Esophagus muscularis mucosa (tissue), 4 donors: ENCODE measurements at places on chromosomes 6 and 20. TPM values are rescaled to one million over a fixed set of nuclear protein-coding genes. Genes with fewer than 3 reads are reported as not detected.

The GSTA1 gene
- total RNA-seq = not detected

The EFCAB8 gene
- not detected for total RNA-seq

- DNase-seq = no peak
These were observed 16.7 kb downstream of the MAVS start for GRCh38 chr20:3863317-3863716.

DNA sequence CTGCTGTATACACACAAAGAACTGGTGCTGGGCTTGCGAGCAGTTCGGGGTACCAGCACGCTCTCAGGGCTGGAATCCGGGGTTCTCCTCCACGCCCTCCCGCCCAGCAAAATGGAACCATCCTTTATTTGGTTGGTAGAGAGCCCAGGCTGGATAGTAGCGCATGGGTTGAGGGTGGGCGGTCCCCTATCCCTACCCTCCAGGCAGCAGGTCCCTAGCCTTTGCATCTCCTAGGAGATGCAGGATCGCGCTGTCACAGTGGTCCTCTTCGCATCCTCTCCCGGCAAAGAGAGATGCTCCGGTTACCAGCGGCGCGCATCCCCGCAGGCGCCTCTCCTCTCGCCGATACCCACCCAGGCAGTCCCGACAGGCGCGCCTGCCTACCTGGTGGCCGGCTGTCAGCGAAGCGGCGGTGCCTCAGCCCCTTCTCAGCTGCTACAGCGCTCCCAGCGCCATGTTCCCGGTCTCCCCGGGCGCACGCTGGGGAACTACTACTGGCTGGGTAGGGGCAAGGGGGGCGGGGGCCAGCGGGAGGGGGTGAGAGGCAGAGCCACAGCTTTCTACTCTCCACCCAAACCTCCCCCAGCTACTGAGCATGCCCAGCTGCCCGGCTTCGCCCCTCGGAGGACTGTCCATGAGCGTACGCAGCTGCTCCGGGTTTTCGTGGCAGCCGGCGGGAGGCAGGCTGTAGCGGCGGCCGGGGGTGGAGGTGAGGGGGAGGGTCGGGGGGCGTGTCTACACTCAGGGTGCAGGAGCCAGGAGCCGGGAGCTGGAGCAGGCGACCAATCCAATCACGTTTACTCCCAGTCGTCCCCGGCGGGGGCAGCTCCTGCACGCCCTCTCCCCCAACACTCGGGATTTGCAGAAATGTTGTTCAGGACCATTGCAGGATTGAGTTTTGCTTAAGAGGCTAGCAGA lies at the start of gene PAK5:
TSS of gene PAK5 (minus strand) at position 699 of the 918 bp plus-strand sequence. CDS start 194,748 bp downstream, outside the sequence.
- no peak for DNase-seq

The KHDC1 gene
- 1.8 TPM for total RNA-seq

DNA sequence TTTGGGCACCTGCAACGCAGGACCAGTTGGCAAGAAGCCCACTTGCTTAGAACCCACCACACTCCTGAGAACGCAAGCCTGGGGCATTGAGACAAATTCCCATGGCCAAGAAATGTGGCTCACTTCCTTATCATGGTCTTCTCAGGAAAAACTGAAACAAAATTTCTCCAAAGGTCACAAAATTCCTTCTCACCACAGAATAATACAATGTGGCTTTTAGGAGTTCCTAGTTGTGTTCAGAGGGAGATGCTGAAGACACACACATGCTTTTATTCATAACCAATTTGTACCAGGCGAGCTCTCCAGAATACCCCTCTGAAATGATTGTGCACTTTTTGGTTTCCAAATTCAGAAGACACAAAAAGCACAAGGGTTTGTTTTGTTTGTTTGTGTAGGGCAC lies 31.6 kb downstream of the ADTRP start:
- DNase-seq = no peak
